ENCODE measurements at places on chromosomes 6 and 20. TPM values are rescaled to one million over a fixed set of nuclear protein-coding genes. Genes with fewer than 3 reads are reported as not detected.

DNA sequence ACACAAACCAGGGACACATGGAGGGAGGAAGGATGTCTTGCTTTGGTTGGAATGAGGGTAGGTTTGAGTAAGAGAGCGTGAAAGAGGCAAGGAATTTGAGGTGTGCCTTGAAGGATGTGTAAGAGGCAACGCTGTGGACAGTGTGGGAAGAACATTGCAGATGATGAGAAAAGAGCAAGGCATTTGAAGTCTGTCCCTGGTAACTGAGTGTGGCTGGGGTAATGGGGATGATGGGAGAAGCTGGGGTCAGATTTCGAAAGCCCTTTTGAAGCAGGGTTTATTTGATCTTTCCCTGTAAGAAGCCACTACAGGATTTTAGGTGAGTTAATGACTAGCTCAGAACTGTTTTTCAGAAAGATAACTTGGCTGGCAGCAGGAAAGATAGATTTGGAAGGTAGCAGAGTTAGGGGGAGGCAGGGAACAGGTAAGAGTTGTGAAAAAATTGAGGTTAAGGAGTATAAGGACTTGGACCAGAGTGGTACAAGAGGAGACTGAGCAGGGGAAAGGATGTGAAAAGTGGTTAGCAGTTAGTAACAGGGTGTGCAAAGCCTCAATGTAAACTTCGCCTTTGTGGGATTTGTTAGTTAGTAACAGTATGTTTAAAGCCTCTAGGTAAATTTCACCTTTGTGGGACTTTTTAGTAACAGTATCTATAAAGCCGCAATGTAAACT, 17.7 kb downstream of the UTRN start:
- H3K4me1 ChIP-seq = peaks cover 26% of the 10 kb centered on the region
- no peak overlapping the region for H3K4me3 ChIP-seq
- no peak for DNase-seq
- H3K27me3 ChIP-seq = no peaks in the 10 kb centered on the region

DNA sequence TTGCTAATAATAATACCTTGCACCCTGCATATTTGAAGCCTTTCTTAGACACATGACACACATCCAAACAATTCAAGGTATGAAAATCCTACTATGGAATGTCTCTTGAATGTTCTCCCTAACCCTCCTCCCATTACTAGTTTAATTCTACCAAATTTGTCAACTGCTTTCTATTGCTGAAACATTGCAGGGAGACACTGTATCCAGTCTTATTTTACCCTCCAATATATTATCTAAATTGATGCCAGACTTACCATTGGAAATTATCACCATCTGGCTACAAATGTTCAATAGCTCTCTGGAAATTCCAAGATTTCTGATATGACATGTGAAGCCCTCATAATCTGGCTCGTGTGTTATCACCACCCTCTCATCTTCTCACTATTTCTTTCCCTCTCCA, 1027.3 kb upstream of the CITED2 start:
- DNase-seq = no peak
- no peaks in the 10 kb centered on the region for H3K27me3 ChIP-seq
- H3K4me3 ChIP-seq = no peak overlapping the region
- H3K4me1 ChIP-seq = no peaks in the 10 kb centered on the region
- no peaks in the 10 kb centered on the region for H3K36me3 ChIP-seq

DNA sequence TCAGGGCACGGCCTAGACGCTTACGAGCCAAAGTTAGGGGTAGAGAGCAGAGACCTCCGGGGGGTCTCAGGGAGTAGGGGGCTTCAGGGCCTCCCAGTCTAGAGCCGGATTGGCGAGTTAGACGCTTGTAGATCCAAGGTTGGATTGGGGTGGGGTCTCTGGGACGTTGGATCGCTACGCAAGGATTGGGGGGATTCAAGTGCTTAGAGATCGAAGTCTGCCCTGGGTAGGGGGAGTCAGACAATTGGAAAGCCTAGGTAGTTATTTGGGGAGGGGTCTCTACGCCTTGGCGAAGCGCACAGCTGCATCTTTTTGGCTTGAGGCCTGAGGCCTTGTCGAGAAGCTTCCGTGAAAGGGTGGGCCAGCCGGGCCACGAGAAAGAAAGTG, 469 bp downstream of the STX16 start:
- H3K4me3 ChIP-seq = peak overlapping the region; percentile 85
- H3K27ac ChIP-seq = peak overlapping the region; percentile 97
- no peaks in the 10 kb centered on the region for H3K36me3 ChIP-seq
- no peak for DNase-seq
- no peaks in the 10 kb centered on the region for H3K27me3 ChIP-seq

DNA sequence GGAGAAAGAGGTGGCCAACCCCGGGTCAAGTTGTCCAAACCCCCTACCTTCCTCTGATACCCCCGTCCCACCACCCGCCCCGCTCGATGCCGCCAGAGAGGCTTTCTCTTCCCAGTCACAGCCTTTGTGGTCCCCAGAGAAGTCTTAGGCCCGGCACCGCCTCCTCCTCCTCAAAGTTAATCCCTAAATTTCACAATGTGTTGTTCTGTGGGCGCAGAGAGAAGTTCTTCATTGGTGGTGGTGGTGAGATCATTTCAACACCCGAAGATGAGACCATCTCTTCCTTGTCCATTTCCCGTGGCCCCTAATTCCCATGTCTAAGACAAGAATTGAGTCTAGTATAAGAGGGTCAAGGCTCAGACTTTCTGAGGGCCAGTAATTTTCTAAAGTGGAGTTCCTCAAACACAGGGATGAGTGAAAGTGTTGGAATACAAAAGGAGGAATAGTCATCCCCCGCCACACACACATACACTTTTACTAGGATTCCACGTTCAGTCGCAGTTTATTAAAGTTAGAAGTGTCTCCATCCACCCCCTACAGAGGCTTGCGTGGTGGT, 10.4 kb downstream of the TRIM31 start:
- H3K36me3 ChIP-seq = no peaks in the 10 kb centered on the region
- peaks cover 36% of the 10 kb centered on the region for H3K4me1 ChIP-seq
- peak overlapping the region; percentile 76 for H3K27ac ChIP-seq
- H3K27me3 ChIP-seq = peaks cover 71% of the 10 kb centered on the region
- peak overlapping the region; percentile 65 for H3K4me3 ChIP-seq

- DNase-seq = no peak
- peaks cover 22% of the 10 kb centered on the region for H3K4me1 ChIP-seq
- no peak overlapping the region for H3K4me3 ChIP-seq
- peaks cover 5% of the 10 kb centered on the region for H3K36me3 ChIP-seq
Observed at GRCh38 chr6:111657146-111657545, 51.5 kb upstream of the TRAF3IP2 start.

GRCh38 chr6:157755746-157756411, 67.2 kb upstream of the SNX9 start:
- no peak overlapping the region for H3K27ac ChIP-seq
- no peaks in the 10 kb centered on the region for H3K27me3 ChIP-seq

GRCh38 chr6:92114797-92115196, 1304.6 kb downstream of the EPHA7 start:
- no peaks in the 10 kb centered on the region for H3K4me1 ChIP-seq
- H3K36me3 ChIP-seq = no peaks in the 10 kb centered on the region
- H3K27ac ChIP-seq = no peak overlapping the region
- H3K27me3 ChIP-seq = no peaks in the 10 kb centered on the region

- peaks cover 26% of the 10 kb centered on the region for H3K4me1 ChIP-seq
- H3K27me3 ChIP-seq = no peaks in the 10 kb centered on the region
- no peaks in the 10 kb centered on the region for H3K36me3 ChIP-seq
- H3K27ac ChIP-seq = no peak overlapping the region
Observed at GRCh38 chr6:133259561-133259960, 18.4 kb downstream of the EYA4 start.

GRCh38 chr20:38804682-38805501, 605 bp upstream of the PPP1R16B start:
- peak overlapping the region; percentile 72 for H3K4me3 ChIP-seq
- peaks cover 57% of the 10 kb centered on the region for H3K4me1 ChIP-seq
- H3K36me3 ChIP-seq = no peaks in the 10 kb centered on the region
- H3K27me3 ChIP-seq = peaks cover 47% of the 10 kb centered on the region
- H3K27ac ChIP-seq = peak overlapping the region; percentile 91

- H3K36me3 ChIP-seq = no peaks in the 10 kb centered on the region
- DNase-seq = no peak
- H3K4me3 ChIP-seq = no peak overlapping the region
- H3K4me1 ChIP-seq = peaks cover 26% of the 10 kb centered on the region
Observed at GRCh38 chr6:144062786-144063185, 32.6 kb downstream of the SF3B5 start.

MOXD1 gene
- 3.4 TPM for total RNA-seq

SPDEF gene
- total RNA-seq = 0.11 TPM

RBM24 gene
- total RNA-seq = 189 TPM

REM1 gene
- total RNA-seq = 1.5 TPM

OPRM1 gene
- total RNA-seq = not detected

RIPOR2 gene
- total RNA-seq = 3.1 TPM

FAM83D gene
- total RNA-seq = 0.77 TPM

All from left ventricle myocardium inferior (tissue), 1 donor.